Calu3 (cell line): ENCODE measurements at places on chromosomes 6 and 20. TPM values are rescaled to one million over a fixed set of nuclear protein-coding genes. Genes with fewer than 3 reads are reported as not detected.

GRCh38 chr6:21277601-21278374 lies 315.8 kb upstream of the SOX4 start:
- peak; percentile 53 for DNase-seq

PEX6 gene
- total RNA-seq, result 27.8 and 28.4 TPM in 2 replicates

- no peak for DNase-seq
Measured at GRCh38 chr20:24955045-24955444, 6.0 kb downstream of the CST7 start.

- no peak for DNase-seq
Measured at GRCh38 chr6:16898640-16899396, 137.6 kb upstream of the ATXN1 start.

CALHM4 gene
- not detected in 2 replicates for total RNA-seq

- no peak for DNase-seq
Measured at GRCh38 chr6:25431975-25432307, 152.8 kb downstream of the CARMIL1 start.

WFDC5 gene
- total RNA-seq, result not detected in 2 replicates

LRRC1 gene
- 26.6 TPM in 2 replicates for total RNA-seq

RBPJL gene
- not detected in 2 replicates for total RNA-seq

ARHGAP40 gene
- total RNA-seq, result 8.3 and 9.7 TPM in 2 replicates

KIZ gene
- 2.6 and 3.3 TPM in 2 replicates for total RNA-seq

- DNase-seq, result no peak
Measured at GRCh38 chr6:157459327-157459726, 78.3 kb downstream of the ZDHHC14 start.

GRCh38 chr6:40986921-40987819 lies 51.9 kb downstream of the UNC5CL start:
- DNase-seq, result no peak

DNA sequence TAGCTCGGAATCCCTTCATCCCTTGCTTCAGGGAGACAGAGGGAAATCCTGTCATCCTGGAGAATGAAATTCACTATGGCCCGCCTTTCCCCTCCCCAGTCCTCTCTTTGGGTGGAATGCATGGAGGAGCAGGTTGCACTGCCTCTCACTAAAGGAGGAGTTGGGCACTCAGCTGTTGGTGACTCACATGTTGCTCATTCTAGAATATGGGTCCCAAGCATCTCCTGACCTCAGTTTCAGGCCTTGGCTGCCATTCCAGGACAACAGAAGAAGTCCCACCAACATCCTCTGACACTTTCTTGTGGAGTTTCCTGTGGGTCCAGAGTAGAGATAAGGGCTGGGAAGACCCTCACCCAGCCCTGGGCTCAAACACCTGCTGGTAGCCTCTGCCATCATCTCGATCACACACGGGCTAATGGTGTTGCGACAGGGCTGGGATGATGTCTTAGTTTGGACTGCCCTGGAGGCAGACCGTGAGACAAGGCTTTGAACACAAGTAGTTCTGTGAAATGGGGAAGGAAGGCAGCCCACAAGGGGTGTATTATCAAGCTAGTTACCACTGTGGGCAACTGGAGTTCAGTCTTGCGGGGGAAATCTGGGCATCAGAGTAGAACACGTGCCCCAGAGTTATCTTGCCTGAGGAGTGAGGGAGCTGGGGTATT lies 52.4 kb upstream of the RNF24 start:
- peak; percentile 11 for DNase-seq

DNA sequence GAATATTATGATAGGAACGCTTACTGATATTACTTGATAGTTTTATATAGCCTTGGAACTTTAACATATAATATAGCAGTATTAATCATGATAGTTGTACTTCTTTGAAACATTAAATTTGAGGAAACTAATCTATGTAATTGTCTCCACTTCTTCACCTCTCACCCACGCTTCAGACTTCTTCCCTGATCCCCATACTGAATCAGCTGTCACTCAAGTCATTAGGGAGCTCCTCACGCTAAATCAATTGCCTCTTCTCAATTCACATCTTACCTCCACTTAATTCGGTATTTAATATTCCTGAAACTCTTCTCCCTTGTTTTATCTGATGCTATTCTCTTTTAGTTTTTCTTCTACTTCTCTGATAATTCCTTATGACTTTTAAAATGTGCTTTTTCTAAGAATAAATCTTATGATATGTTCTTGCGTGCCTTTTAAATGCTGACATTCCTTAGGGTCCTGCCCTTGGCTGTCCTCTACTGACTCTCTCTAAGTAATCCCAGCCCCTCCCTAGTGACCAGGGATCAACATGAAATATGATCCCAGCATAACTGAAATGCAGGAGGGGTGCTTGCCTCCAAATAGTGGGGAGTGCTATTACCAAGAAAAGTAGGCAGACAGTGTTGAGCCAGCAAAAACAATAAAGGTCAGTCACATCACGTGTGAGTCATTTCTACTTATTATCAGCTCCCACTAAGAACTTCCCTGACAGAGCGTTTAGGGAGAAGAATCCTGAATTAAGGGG lies 9.9 kb downstream of the ANKRD66 start:
- DNase-seq, result no peak
